ENCODE measurements at places on chromosomes 4 and X.

GRCh38 chr4:567457-568350 is 8.4 kb downstream of the TMEM271 start:
- DNase-seq = no peak

- DNase-seq = no peak
Measured at GRCh38 chrX:80423744-80424143, 3.5 kb downstream of the TENT5D start.

DNA sequence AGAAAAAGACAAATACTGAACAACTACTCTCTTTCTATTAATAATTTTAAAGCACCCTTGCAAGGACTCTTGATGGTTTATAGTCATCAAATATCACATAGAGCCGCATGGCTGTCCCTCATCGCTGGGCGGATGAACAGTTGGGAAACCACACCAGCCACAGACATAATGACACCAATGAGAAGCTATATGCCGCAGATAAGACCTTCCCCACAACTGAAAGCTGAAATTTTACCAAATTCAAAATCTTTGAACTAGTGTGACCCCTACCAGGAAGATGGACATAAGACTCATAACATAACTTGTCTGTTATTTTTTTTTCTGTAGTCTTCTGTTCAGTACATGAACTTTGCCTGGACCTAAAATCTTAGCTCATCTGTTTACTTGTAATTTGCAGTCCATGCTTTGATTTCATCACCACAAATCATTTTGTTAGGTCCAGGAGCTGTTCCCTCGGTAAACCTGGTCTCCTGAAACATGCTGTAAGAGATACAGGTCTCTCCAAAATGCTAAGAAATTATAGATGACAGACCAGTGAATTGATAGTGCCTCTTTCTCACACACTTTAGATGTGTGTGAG is 157.3 kb upstream of the RAPGEF2 start:
- no peak for DNase-seq

- no peak for DNase-seq
Measured at GRCh38 chr4:172813359-172813923, 355.2 kb upstream of the GALNT7 start.

GRCh38 chrX:18674417-18674787 is 2.5 kb upstream of the RS1 start:
- no peak for DNase-seq

DNA sequence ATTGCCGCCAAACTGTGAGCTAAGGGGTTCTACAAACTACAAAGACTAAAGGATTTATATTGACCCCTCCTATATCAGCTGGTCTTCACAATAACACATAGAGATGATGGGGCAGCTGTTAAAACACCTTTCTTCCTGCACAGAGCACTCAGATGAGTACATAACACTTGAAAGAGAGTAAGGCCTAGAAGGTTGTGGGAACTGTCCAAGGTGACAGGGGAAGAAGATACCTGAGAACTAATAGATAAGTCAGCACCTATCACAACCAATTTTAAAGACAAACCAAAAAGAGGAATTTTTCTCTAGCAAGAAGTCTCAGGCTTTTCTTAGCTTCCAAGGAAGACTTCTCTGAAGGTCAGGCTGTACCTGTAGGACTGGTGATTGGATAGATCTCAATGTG is 19.1 kb upstream of the CXCL6 start:
- DNase-seq = no peak

GRCh38 chr4:185708348-185708747 is 103.6 kb downstream of the SORBS2 start:
- no peak for DNase-seq

GRCh38 chrX:15274946-15275345 is 5.1 kb upstream of the ASB9 start:
- no peak for DNase-seq

GRCh38 chr4:101141855-101142254 is 205.5 kb downstream of the PPP3CA start:
- no peak for DNase-seq

- DNase-seq = no peak
Measured at GRCh38 chr4:18882468-18882867, 860.9 kb upstream of the LCORL start.

- DNase-seq = no peak
Measured at GRCh38 chrX:104432321-104432720, 133.7 kb upstream of the IL1RAPL2 start.

DNA sequence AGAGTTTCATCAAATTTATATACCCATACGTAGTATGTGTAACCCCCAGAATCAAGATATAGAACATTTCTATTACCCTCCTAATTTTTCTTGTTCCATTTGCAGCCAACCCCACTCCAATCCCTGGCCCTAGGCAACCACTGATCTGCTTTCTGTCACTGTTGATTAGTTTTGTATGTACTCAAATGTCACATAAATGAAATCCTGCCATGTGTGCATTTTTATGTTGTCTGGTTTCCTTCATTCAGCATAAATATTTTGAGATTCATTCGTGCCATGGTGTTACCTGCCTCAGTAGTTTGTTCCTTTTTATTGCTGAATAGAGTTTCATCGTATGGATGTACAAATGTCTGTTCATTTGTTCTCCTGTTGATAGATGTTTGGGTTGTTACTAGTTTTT is 126.3 kb downstream of the MID1IP1 start:
- no peak for DNase-seq

Measured in stimulated activated CD4-positive, alpha-beta T cell treated with anti-CD3 and anti-CD28 coated beads, Interleukin-1b, Interleukin-23, amount 100 ng/mL, for 24 hours (primary cell).